Motor neuron (in vitro differentiated cells): ENCODE measurements at places on chromosomes 4 and X. TPM values are rescaled to one million over a fixed set of nuclear protein-coding genes. Genes with fewer than 3 reads are reported as not detected.
A peak's percentile ranks its signal among the peaks of the same experiment; 100 is the strongest.

- ATAC-seq, result peak; percentile 67
Observed at GRCh38 chr4:181569553-181569952, 673.6 kb upstream of the TENM3 start.

- ATAC-seq, result no peak
Observed at GRCh38 chr4:138389976-138390685, 148.0 kb upstream of the SLC7A11 start.

DNA sequence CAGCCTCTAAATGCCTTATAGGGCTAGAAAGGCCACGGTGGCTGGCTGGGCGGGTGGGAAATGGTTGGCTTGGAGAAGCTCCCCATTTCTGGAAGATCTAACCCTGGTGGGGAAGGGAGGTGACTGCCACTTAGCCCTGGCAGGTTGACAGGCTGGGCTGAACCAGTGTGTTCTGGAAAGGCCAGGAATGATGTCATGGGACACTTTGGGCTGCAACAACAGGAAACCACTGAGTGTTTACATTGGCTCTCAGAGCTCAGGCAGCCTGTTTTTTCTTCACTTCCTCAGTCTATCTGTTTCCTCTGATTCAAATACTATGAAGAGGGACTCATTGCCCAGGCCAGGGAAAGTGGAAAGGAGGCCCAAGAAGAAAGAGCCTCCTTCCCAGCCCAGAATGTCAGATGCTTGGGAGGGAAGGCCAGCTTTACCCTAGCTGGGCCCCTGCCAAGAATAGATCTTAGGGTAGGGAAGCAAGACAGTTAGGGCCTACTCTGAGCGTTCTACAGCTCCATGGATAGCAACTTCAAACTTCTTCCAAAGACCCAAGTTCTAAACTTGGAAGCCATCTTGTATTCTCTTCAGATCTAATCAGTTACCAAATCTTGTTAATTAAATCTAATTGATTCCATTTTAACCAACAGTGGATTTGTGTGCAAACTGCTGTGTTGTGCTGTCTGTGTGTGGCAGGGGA, 65.8 kb upstream of the MSN start:
- peak; percentile 80 for ATAC-seq

GRCh38 chrX:21645431-21645830, 12.7 kb downstream of the KLHL34 start:
- ATAC-seq, result no peak

DNA sequence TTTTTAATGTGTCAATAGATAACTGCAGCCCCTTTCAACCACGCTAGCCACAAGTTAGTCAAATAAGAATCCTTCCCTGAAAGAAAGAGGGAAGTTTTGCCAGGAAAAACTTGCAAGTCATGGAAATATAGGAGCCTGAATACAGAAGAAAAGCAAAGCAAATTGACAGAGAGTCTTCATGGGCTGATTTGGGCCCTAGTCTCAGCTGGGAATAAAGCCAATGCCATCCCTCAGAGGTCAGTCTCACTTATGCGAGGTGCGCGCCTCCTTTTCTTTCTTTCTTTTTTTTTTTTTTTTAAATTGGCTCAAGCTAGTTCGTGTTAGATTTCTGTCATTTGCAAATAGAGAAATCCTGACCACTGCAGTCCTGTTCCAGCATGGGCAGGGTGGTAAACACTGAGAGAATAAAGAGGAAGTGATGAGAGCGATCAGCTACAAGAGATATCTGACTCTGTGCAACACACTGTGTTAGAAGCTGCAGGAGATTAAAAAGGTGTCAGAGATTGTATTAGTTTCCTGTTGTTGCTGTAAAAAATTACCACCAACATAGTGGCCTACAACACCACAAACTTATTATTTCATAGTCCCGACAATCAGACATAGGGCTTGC, 299.7 kb downstream of the LDB2 start:
- no peak for ATAC-seq

The CC2D2A gene
- total RNA-seq, result 11.1 and 11.3 TPM in 2 replicates
